GM12864 (cell line): ENCODE measurements at places on chromosomes 2 and 18.

GRCh38 chr2:107669335-107669734 lies 157.4 kb upstream of the RGPD4 start:
- no peak for DNase-seq

GRCh38 chr2:181046833-181047232 lies 66.4 kb downstream of the UBE2E3 start:
- no peak for DNase-seq

GRCh38 chr18:64017870-64018269 lies 48.0 kb downstream of the SERPINB8 start:
- DNase-seq = no peak

- DNase-seq = no peak
Measured at GRCh38 chr2:164606557-164606956, 14.7 kb downstream of the GRB14 start.

DNA sequence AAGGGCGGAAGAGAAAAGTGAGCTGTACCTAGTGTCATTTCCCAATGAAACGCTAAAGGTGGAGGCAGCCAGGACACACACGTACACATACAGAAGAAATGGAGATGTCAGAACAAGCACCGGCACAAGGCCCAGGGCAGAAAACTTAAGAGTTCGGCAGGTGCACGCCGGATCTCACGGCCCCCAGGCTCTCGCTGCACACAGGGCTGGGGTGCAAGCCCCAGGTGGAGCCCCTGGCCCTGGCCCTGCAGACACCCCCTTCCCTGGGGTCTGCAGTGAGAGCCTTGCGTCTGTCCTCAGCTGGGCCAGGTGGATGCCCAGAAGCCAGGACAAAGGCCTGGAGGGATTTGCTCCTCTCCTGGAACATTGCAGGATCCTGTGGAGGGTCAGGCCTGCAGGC lies 36.7 kb downstream of the AQP12A start:
- DNase-seq = no peak

DNA sequence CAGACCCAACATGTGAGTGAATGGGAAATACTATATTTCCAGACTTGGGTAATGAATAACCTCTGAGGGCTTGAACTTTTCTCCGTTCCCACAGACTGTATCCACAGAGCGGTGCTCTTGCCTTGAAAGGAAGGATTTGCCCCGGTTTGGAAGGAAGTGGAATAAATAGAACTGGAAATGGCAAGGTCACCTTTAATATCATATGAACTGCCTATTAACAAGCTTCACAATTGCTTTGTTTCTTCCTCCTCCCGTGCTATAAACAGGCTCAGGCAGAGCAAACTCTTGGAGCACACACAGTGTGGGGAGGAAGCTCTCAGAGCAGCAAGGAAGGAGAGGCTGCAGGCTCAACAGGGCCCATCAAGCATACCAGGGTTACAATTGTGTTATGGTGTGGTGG lies 28.5 kb upstream of the DARS1 start:
- no peak for DNase-seq

DNA sequence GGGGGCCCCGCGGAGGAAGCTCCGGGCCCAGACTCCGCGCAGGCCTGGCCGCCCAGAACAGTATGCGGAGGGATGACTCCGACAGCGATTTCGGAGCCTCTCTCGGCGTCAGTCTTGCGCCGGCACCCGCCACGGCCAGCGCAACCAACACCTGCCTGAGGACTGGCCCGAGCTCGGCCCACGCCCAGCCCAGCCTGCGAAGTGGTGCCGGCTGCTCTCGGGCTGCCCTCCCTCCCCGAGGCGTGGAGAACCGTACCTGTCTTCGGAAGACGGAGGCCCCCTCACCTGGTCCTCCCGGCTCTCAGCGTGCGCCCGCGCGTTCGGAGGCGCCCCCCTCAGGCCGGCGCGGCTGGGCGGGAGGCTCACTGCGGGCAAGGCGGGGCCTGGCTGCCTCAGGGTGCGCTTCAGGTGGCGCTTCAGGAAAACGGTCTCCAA lies at the start of gene M1AP:
Gene M1AP, minus strand, starts transcription at position 322 of the 435 bp plus-strand sequence. CDS start 8,055 bp downstream, outside the sequence.
- no peak for DNase-seq

DNA sequence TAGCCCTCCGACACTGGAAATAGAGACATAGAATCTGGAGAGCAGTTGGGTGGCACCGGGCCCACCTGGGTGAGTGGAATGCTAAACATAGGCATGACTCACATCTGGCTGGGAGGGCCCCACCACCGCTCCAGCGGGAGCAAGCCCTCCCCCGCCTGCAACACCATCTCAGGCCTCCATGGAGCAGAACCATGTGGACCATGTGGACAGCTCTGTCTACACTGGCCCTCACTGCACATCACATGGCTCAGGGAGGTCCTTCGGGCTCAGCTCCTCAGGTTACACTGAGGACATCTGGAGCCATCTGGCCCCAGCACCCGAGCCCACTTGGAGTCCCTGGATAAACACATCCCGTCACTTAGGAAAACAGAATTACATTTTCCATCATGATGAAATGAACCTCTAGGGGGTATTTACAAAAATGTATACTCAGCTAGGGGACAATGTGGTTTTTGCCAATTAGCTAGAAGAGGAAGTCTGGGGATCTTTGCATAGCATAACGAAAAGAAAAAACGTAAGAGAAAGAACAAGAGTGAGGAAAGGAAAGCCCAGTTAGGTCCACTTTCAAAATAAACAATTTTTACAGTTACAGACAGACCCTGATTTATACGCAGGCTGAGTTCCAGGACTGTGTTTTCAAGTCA lies 30.7 kb upstream of the MLPH start:
- DNase-seq = no peak

DNA sequence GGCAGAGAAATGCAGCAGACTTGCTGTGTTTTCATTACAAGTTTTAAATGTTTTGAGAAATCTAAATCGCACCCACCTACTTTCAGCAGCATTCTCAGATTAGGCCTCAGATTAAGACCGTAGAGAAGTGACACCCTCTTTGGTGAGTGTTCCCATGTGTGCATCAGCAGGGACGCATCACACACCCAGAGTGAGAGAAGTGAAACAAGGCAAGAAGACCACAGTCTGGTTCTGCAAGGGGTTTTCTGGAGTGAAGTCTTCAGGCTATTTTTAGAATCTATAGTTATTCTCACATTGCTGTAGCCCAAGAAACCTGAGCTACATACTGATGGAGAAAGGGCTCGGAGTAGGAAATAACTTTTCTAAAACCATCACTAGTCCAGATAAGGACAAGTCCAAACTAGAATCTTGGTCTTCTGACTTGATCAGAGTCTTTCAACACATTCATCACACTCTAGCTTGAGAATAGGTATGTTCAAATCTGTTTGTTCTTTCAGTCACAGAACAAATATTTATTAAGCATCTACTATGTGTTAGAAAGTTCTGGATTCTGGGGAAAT lies 1216.6 kb upstream of the PIK3C3 start:
- DNase-seq = no peak

DNA sequence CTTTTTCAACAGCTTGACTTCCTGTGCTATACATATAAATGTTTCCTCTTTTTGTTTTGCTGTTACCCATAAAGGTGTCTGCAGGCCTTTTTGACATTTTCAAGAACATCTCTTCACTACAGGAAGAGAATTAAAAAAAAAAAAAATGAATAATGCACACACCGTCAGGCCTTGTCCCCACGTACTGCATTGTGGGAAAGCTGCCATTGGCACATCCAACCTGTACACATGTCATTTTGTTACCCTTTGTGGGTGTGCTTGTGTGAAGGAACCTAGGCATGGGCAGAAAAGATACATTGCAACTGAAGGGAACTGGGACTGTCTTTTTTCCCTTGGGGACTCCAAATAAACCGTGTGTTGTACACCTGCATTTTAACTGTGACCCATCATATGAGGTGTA lies 16.8 kb upstream of the TMEM37 start:
- no peak for DNase-seq

GRCh38 chr2:214753455-214753854 lies 56.0 kb downstream of the BARD1 start:
- no peak for DNase-seq

- DNase-seq = no peak
Measured at GRCh38 chr2:42140496-42140895, 28.7 kb upstream of the EML4 start.

DNA sequence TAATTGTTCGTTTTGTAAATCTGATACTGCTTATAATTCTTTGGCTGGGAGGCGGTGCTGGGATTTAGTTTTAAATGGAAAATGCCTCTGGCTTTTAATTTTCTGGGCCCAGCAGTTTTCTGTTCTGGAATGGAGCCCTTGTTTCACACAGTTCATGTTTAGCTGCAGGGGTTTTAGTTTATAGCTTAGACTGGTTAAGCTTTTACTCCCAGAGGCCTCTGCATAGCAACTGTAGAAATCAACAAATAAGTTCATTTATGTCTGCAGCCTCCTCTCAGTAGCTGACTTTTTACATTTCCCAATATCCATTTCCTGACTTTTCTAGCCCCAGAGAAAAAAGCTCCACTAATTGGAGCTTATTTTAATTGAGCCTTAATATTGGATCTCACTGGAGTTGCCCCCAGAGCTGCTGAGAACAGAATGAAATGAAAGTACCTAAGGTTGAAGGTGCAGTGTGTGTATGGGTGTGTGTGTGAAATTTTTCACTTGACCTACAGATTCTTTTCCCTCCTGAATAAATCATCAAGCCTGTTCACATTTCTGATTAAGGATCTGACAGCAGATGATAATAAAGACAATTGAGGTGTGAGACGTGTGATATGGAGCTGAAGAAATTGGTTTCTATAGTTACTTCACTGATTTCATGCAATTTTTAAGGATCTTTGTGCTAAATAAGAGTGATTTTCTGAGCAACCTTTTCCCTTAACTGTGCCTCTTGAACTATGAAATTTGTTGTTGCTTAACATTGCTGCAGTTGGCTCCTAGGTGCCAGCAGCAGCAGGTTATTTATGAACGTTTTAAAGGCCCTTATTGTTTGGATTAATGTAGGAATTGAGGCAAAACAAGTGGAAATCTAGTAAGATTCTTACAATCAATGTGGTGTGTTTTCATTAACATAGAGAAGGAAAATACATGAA lies 109.6 kb downstream of the TAF4B start:
- DNase-seq = no peak

DNA sequence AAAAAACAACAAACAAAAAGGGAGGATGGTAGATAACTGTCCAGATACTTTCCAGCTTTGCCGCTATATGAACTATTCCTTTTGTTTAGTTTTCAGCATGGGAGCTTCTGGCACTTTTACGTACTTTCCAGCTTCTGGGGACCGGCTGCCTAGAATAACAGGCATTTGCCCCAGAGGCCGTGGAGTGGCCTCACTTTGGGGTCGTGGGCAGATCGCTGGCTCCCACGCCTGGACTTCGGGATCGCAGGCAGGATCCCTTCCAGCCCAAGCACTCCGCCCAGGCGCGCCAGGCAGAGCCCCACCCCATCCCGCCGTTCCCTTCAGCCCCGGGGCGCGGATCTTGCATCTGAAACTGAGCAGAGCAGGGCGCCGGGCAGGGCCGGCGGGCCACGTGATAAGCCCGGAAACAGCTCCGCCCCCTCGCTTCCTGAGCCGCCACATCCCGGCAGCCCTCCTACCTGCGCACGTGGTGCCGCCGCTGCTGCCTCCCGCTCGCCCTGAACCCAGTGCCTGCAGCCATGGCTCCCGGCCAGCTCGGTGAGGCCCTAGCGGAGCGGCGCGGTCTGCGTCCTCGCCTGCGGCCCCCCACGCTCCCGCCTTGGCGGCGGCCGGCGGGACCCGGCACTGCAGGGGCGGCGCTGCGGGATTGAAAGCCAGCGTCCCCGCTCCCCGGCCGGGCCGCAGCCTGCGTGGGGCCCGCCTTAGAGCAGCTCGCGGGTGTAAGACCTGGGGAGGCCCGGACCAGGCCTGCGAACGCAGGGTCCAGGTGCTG lies at the start of gene ATIC:
Gene ATIC, plus strand, starts transcription at position 435 of the 772 bp plus-strand sequence. Its CDS starts 84 bp downstream, at position 519.
- DNase-seq = peak; percentile 83

- no peak for DNase-seq
Measured at GRCh38 chr2:85954192-85954589, 65.4 kb upstream of the ST3GAL5 start.

DNA sequence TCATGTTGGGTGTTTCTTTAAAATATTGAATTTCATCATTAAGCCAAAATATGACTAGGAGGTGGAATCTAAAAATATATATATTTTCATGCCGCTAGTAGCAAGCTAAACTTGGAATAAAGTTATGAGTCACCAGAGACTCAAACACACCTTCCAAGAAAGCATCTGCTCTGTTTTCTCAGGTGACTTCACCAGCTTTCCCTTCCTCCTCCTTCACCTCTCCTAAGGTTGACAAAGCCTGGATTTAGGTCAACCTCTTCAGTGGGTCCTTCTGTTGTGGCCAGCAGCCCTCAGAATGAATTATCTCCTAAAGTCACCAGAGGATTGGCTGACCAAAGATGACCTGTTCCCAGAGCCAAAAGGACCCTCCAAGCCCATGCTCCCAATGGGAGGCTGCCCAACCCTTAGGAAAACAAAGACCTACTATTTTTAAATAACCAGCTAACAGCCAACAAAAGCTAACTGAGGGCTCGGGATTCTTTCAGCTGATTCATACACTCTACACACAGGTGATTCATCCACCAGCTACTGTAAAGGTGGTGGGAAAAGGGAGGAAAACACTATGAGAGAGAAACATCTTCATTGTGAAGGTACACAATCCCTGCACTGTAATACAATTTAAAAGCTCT lies 113.9 kb downstream of the MYO5B start:
- no peak for DNase-seq

GRCh38 chr2:200341376-200341775 lies 34.9 kb downstream of the SPATS2L start:
- DNase-seq = no peak

DNA sequence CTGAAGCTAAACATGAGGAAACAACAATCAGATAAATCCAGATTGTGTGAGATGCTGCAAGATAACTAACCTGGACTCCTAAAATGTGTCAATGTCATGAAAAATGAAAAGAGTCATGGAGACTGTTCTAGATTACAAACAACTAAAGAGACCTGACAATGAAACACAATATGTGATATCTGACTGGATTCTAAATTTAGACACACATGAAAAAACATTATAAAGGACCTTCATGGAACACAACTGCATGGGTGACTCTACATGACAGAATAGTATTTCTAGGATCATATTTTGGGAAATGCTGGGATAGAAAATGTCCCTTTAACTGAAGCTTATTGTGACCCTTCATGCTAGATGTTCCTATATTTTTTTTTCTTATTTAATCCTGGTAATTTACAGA lies 18.5 kb upstream of the SPTBN1 start:
- no peak for DNase-seq

DNA sequence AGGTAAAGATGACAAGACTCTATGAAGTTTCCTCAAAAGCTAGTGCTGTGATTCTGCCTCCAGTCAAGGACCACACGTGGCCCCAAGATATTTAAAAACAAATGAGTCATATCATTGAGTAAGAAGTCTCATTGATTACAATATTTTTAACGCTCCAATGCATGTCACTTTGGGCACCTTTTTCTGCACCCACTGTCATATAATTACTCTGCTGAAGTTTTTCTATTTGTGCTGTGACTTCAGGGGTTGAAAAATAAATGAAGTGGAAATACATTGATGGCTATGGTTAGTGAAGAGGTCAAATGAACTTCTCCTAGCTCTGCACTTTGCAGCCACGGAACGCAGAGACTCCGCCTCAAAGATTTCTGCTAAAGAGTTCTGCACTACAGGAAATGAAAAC lies 344.3 kb upstream of the KYNU start:
- no peak for DNase-seq

- no peak for DNase-seq
Measured at GRCh38 chr2:24828238-24828996, 35.2 kb downstream of the CENPO start.

- DNase-seq = no peak
Measured at GRCh38 chr2:86480105-86480504, 38.9 kb downstream of the KDM3A start.
